H7 (cell line): ENCODE measurements at places on chromosomes 4 and X. TPM values are rescaled to one million over a fixed set of nuclear protein-coding genes. Genes with fewer than 3 reads are reported as not detected.

- DNase-seq = no peak
Measured at GRCh38 chr4:41024556-41025491, 189.5 kb downstream of the APBB2 start.

Gene COL4A5
- 56.6 and 83.8 TPM in 2 replicates for total RNA-seq

Gene VCX3A
- 0.26 and 0.35 TPM in 2 replicates for total RNA-seq

DNA sequence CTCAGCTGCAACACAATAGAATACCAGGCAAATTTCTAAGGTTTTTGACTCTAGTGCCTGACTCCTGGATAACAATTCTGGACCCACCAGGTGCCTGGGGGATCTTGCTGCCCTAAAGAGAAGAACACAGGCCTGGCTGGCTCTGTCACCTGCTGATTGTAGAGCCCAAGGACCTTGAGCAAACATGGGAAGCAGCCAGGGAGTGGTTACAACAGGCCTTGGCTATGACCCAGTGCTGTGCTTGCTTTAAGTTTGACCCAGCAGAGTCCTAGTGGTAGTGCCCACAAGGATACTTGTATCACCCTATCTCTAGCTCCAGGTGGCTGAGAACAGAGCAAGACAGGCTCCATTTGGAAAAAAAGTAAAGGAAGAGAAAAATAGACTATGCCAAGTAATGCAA, 176.8 kb upstream of the DCAF12L2 start:
- DNase-seq = no peak

Gene ADH6
- total RNA-seq = not detected in 2 replicates

- no peak for DNase-seq
Measured at GRCh38 chrX:73821921-73822559, 259.0 kb downstream of the CHIC1 start.

Gene ZDHHC9
- total RNA-seq = 44.2 and 48.7 TPM in 2 replicates

Gene IL13RA1
- total RNA-seq = 15.1 and 16.6 TPM in 2 replicates

Gene H2BW1
- not detected in 2 replicates for total RNA-seq

Gene DRP2
- total RNA-seq = 0.17 and 0.26 TPM in 2 replicates

DNA sequence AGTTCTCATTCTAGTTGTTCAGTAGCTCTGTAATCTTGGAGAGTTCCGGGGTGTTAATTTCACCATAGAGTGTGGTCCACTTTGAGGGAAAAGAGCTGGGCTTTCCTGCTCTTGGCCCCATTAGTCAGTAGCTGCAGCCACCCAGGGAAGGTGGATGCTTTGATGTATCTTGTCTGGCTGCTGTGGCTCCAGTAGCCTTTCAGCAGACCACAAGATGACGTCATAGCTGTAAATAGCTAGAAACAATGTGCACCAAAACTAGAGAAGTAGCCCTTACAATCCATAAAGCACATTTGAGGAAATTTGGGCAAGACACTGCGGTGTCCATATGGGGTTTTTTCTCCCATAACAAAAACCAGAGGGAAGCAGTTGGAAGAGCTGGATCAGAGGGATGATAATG, 32.9 kb upstream of the PRPS2 start:
- no peak for DNase-seq

DNA sequence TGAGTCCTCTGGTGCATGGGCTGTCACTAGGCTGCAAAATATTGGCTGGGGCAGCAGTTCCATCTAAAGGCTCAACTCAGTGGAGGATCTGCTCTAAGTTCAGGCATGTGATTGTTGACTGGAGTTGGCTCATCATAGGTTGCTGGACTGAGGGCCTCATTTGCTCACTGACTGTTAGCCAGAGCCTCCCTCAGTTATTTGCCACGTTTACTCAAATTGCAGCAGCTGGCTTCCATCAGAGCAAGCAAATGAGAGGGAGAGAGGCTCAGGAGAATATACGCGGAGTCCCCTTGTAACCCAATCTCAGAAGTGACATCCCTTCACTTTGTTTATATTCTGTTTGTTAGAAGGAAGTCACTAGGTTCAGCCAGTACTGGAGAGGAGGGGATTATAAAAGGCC, 54.1 kb downstream of the BMP3 start:
- DNase-seq = no peak

Gene PASD1
- total RNA-seq = not detected in 2 replicates

DNA sequence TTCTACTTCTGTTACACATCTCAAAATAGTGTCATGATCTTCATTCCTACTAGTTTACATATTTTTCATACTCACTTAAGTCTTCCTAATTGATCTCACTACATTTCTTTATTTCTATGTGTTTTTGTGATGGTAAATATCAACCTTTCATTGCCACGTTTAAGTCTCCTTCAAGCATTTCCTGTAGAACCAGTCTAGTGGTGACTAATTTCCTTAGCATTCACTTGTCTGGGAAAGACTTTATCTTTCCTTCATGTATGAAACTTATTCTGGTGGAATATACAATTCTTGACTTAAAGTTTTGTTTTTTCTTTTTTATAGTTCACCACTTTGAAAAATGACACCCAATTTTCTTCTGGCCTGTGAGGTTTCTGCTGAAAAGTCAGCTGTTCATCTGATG, 181.4 kb upstream of the NEIL3 start:
- DNase-seq = no peak

- no peak for DNase-seq
Measured at GRCh38 chr4:19823781-19824180, 427.9 kb upstream of the SLIT2 start.

Gene ANOS1
- 69.3 and 70.8 TPM in 2 replicates for total RNA-seq

DNA sequence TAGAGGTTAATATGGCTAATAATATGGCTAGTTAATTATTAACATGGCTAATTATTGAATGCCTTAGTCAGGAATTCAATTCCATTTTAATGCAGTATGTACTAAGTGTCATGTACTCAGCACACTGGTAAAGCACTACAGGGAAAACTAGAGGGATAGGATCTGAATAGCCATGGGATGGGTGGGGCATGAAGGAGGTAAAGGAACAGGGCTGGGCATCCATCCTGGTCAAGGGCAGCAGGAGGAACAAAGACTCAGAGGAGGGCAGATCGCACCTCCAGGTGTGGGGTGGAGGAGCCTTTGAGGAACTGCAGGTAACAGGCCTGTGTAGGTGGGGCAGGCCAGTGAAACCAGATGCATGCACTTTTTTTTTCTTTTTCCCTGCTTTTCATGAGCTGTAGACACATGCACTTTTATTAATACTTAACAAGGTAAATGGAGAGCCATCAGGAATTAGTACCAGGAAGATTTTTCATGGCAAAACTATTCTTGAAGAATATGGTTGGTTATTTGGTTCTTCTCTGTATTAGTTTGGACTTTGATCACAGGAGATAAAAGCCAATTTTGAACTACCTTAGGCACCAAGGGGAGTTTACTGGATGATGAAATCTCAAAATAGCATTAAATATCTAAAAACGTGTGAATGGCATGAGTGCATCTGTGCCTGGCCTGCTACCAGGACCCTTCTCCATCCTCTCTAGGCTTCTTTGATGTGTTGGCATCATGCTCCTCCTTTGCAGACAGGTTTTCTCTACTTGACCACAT, 88.3 kb downstream of the CC2D2A start:
- DNase-seq = no peak

DNA sequence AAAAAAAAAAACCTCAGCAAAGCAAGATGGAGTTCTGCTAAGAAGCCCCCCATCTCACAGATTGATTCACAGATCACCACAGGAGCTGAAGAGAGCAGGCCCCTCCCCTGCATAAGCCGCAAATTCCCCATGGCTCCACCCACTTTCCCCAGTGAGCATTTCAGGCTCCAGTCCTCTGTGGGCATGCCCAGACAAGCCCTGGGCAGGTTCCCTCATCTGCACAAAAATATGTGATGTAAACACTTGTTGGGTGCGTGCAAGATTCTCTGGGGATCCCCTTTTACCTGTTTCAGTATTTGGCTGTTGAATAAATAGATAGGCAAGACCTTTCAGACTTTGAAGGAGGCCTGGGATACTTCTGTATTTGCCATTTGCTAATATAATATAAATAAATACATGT, 514.3 kb downstream of the PCDH7 start:
- no peak for DNase-seq

GRCh38 chrX:113514906-113515305, 674.3 kb upstream of the AMOT start:
- DNase-seq = peak; percentile 2
